ENCODE measurements at places on chromosomes 1 and 21.

DNA sequence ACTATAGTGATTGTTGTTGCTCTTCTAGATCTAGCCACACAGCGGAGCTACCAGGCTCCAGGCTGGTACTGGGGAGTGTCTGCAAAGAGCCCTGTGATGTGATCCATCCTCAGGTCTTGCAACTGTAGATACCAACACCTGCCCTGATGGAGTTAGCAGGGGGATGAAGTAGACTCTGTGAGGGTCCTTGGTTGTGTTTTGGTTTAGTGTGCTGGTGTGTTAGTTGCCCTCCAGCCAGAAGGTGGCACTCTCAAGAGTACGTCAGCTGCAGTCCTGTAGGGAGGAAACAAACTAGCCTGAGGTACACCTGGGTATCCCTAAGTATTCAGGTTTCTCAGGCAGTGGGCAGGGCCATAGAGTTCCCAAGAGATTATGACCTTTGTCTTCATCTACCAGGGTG is 81.2 kb upstream of the TMPRSS2 start:
- DNase-seq = no peak

DNA sequence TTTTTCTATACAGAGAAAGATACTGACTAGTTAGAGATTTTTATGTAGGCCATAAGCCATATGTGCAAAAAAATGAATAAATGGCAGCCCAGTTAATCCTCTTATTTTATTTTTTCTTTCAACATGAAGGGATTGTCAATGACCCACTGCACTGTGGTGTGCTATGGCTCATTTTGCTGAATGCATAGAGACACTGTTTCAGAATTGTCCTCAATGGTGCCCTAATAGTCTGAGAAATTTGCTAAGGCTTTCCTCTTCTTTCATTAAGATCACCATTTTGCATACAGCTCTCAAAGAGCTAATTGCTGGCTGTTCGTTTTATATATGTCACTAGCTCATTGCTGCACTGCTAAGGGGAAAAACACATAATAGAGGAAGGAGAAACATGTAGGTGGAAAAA is 189.5 kb downstream of the SLC44A5 start:
- DNase-seq = no peak

- DNase-seq = no peak
Measured at GRCh38 chr1:24905979-24906720, 23.9 kb downstream of the RUNX3 start.

DNA sequence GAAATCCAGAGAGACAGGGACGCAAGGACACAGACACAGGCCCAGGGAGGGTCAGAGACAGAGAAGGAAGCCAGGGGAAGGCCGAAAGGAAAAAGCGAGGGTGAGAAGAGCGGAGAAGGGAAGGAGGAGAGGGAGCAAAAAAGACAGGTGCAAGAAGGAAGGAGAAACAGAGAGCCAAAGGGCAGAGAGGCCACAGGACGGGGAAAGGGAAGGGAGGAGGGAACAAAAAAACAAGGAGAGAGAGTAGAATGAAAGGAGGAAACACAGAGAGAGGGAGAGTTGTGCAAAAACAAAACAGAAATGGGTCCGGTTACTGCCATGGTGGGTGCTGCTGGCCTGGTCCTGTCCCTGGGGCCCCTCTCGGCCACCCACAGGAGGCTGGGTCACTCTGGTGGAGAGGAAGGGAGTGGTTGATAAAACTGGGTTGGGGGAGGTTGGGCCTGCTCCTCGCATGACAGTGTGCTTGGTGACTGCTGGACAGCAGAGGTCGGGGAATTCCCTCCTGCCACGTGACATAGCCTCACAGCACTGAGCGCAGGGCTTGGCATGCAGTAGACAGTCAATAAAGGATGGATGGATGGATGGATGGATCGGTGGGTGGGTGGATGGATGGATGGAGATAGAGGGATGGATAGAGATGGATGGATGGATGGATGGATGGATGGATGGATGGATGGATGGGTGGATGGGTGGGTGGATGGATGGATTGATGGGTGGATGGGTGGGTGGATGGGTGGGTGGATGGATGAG is 64.8 kb downstream of the RAP1GAP start:
- DNase-seq = no peak

GRCh38 chr1:81192647-81193642 is 607.8 kb upstream of the ADGRL2 start:
- DNase-seq = no peak

DNA sequence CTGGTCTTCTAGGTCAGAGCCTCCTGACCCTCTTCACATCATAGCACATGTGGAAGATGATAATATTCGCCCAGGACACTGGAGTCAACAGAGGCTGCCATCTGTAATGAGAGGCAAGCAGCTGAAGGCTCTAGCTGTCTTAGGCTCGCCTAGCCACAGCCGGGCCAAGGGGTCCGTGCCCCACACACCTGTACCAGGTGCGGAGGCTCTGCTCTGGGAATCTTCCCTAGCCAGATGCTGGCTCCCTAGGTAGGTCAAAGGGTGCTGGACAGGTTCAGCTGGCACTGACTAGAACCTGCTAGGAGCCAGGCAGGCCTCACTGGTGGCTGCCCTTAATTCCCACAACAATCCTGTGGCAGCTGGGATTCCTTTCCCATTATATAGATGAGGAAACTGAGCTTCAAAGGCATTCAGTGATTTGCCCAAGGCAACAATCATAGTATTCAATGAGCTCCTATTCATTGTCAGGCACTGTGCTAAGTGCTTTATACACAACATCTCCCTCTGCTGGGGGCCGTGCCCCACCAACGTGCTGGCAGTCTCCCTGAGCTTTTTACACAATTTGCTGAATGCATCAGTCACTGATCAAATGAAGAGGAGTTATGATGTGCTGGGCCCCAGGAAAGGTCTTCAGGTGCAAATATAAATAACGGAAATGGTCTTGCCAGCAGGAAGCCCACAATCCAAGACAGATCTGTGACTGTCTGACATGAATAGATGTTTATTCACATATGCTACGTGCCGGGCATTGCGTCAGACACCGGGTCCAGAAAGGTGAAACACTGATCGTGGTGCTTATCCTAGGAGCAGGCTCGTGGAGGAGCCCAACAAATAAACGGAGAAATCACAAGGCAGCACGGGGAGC is 58.0 kb downstream of the DDX20 start:
- peak; percentile 39 for DNase-seq

DNA sequence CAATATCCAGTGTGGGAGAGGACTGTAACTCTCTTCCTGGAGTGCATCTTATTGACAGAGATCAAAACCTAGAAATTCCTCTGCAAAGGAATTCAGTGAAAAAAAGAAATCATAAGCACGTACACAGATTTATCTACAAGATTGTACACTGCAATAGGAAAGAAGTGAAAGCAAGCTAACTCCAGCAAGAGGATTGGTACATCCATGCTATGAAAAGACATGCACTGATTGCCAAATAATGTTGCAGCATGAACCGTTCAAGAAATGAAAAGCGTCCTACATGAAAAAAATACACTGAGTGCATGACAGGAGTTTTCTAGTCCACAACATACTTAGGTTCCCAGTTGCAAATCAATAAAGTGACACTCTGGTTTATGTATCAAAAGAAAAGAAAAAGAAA is 1.9 kb upstream of the MGST3 start:
- no peak for DNase-seq

DNA sequence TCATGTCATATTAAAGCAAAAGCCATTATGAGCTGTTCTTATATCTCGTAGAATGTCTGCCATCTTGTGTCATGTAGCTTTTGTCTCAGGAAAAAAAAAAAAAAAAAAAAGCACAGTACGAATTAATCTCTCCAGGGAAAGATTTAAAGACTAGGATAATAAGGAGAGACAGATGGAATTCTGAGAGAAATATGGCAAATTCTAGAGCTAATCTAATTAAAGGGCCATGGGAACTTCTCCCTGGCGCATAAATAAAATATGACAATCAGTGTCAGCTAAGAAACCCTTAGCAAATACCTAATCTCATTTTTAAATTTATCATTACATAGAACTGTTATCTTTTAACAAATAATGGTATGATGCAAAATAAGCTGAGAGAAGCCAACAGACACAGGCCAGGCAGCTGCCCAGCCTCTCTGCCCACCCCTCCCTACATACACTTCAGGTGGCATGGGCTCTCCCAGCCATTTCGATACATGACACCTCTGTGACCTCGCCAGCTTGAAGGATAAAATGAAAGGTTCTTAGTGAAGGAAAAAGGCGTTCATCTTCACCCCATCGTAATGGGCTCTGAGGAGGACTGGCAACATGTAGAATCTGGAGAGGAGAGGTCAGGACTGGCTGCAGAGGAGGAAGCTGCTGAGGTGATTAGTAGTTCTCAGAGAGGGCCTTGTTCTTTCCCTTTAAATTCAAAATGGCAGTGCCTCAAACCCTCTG is 39.8 kb downstream of the DISC1 start:
- peak; percentile 66 for DNase-seq

DNA sequence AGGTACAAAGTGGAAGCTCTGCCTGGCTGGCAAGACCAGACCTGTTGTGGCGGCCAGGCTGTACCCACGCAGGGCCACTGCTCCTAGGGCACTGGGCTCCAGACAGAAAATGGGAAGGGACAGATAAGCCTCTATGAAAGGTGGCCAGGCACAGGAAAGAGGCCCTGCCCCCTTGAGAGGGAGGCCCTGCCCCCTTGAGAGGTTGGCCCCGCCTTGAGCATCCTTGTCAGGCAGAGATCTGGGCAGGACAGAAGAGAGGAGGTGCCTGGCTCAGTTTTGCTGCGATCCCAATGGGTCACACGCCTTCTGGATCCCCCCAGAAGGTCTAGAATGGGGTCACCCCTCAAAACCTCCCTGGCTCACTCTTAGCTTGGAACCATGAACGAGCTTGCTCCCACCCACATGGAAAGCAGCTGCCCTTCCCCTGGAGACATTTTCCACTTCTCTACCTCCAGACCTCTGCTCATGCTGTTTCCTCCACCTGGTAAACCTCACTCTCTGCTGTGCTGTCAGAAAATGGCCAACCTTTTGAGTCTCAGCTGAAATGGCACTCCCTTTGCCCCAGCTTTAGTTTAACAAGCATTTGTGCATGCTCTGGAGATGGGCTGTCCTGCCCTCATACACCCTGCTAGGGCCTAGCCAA is 17.5 kb upstream of the ECE1 start:
- DNase-seq = no peak

GRCh38 chr1:169345511-169345910 is 22.1 kb downstream of the NME7 start:
- no peak for DNase-seq

DNA sequence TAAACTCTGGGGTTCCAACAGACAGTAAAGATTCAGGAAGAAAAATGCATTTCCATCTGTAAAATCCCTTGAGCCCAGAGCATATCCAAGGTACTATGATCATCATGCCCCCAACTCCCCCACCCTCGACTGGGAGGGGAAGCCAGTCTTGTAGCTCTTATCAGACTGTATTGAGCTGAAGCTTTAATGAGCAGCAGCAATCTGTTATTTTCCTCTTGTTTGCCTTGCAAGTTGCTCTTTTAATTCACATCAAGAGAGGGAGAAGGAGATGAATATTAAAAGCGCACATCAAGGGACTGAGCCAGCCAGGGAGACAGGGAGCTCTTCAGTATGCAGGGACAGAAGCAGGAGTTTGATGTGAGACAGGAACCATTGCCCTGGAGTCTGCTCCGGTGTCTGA is 52.5 kb upstream of the KCNA3 start:
- no peak for DNase-seq

GRCh38 chr1:172498857-172499256 is 34.1 kb upstream of the SUCO start:
- no peak for DNase-seq

GRCh38 chr1:22489823-22490222 is 38.2 kb downstream of the ZBTB40 start:
- DNase-seq = no peak

DNA sequence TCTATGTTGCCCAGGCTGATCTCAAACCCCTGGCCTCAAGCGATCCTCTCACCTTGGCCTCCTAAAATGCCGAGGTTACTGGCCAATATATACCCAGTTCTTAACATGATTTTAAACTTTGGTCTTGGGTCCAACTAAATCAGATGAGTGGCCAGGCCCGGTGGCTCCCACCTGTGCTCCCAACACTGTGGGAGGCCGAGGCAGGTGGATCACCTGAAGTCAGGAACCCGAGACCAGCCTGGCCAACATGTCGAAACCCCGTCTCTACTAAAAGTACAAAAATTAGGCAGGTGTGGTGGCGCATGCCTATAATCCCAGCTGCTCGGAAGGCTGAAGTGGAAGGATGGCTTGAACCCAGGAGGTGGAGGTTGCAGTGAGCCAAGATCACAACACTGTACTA is 29.6 kb downstream of the TOMM20 start:
- DNase-seq = no peak

- DNase-seq = no peak
Measured at GRCh38 chr1:206566999-206567398, 45.3 kb downstream of the EIF2D start.

GRCh38 chr1:228376262-228376628 is 30.4 kb downstream of the TRIM11 start:
- no peak for DNase-seq

- DNase-seq = no peak
Measured at GRCh38 chr21:21232320-21232719, 234.1 kb downstream of the NCAM2 start.

GRCh38 chr1:200258447-200259375 is 151.1 kb downstream of the ZNF281 start:
- peak; percentile 59 for DNase-seq

DNA sequence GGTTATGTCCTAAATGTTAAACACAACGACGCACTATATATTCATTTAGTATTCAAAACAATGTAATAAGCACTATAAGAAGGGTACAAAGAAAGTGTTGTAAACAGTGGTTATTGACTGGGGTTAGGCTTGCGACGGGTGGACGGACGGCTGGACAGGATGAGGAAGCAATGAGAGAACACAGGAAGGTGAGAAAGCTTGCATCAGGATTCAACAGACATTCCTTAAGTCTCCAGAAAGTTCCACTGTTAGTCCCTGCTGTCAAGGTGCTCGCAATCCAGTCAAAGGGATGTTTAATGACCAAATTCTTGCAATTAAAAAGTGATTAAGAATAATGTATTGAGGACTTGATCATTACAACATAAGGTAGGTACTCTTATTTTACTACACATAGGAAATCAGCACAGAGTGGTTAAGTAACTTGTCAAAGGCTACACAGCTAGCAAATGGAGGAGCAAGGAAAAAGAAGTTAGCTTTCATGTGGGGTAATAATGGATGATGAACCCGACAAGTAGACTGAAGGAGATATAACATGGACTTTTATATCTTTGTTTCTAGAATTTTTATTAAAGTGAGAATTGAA is 994 bp upstream of the ACBD6 start:
- DNase-seq = no peak

- no peak for DNase-seq
Measured at GRCh38 chr1:203271018-203271743, 34.1 kb upstream of the BTG2 start.

- DNase-seq = no peak
Measured at GRCh38 chr21:39630191-39630591, 17.5 kb downstream of the B3GALT5 start.

DNA sequence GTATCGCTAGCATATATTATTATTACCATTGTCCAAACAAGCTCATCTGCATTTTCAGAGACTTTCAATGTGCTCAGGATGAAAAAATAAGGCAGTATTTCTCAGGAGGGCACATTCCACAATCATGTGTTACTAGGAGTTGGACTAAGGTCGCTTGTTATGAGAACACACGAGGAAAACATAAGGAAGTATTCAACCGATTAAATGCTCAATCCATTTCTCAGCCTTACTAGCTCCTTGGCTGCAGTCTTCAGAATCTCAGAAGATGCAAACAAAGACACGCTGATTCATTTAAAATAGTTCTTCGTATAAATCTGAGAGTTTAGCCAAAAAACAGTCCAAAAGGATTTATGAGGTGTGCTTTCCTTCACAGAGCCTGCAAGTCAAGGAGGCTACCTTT is 82.0 kb upstream of the JAK1 start:
- DNase-seq = no peak

Measured in D341Med (cell line).